ENCODE measurements at places on chromosomes 6 and 20.
A peak's percentile ranks its signal among the peaks of the same experiment; 100 is the strongest.

DNA sequence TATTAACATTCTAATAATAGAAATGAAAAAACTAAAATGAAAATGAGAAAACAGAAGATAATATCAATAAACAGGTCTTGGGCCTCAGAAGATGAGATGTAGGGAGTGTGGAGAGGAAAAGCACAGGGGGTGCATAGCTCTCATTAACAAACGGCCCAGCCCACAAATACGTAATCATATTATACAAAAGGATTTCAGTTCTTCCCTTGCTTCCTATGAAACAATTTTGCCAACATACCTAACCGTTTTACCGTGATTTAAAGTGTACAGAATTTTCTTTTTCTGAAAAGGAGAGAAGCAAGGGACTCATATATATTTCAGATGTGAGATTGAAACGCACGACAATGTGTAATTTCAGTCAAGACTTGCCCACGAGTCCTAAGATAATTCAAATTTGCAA is 136.0 kb downstream of the HFE start:
- DNase-seq: no peak

- no peak for DNase-seq
Measured at GRCh38 chr6:129494099-129494498, 215.9 kb downstream of the ARHGAP18 start.

DNA sequence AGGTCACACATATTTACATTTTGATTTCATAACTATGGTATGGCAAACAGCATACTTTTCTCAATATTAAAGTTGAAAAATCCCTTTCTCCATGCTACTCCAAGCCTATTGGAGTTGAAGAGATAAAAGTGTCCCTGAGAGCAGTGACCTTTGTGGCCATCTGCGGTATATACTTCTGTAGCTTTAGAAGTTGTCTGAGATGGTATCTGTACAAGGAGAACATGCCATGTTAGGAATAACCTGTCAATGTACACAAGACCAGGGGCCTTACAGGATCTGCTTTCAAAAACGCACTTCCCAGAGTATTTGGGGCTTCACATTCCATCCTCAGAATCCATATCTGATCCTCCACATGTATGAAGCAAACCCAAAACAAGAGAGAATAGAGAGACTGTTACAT is 226.7 kb downstream of the MEI4 start:
- no peak for DNase-seq

- DNase-seq: peak; percentile 64
Measured at GRCh38 chr6:4319981-4320683, 184.8 kb upstream of the ECI2 start.

- peak; percentile 8 for DNase-seq
Measured at GRCh38 chr6:138719011-138719635, 54.4 kb upstream of the CCDC28A start.

- DNase-seq: no peak
Measured at GRCh38 chr20:20233041-20233514, 134.8 kb upstream of the INSM1 start.

DNA sequence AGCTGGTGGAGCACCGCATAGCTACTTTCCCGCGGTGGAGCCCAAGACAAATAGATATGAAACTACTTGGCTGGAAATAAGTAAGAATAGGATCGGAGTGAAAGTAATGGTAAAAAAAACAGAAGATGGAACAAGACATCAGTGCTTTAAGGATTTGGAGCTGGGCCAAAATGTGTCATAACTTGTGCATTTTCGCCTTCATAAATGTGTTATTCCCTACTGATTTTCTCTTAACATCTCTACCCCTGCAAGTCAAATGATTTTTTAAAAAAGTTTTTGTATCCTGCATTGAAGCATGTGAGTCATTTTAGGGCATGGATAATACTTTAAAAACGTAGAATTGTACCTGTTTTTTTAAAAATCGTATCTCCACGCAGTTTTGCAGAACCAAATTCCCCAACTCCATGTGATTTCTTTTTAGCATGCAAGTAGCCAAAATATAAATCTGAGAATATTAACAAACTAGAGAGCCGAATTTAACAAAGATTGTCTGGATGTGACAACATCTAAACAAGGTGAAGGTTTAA is 882 bp upstream of the FAM184A start:
- DNase-seq: peak; percentile 75

DNA sequence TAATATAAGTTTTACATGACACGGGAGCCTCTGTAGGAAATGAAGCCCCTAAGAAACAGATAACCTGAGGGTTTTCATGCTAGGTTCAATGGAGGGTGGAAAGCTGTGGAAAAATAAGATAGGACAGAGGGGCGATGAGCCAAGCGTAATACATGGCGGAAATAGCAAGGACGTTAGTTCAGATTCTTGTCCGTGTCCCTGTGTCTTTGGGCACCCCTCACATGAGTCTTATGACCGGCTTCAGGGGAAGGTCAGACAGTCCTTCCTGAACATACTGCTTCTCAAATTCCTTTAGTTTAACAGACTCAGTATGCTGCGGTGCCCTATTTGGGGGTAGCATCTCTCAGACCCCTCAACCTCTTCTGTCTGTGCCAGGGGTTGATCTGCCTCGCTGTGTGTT is 20.8 kb downstream of the EFCAB8 start:
- DNase-seq: no peak

DNA sequence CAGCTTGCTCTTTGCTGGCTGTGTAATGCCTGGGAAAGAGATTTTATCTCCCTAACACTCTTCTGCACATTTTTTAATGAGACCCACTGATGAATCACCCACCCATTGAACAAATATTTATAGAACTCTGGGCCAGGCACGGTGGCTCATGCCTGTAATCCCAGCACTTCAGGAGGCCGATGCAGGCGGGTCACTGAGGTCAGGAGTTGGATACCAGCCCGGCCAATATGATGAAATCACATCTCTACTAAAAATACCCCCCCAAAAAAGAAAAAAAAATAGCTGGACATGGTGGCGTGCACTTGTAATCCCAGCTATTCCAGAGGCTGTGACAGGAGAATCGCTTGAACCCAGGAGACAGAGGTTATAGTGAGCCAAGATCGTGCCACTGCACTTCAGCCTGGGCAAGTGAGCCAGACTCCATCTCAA is 82.1 kb upstream of the SIRPA start:
- peak; percentile 92 for DNase-seq

DNA sequence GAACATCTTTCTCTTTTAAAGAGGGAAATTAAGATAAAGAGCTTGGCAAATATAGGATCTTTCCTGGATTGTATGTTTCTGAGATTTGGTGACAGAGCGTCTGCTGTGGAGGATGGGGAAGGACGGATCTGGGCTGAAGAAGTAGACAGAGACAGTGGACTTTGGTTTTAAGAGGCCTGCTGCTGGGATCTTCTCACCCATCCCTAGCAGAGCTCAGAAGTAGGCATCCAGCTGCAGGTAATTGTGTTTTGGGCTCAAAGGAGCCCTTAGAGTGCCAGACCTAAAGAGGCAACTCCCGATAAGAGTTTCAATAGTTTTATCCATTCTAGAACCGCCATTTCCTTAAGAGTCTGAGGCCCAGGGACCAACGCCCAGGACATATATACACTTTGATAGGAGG is 20.8 kb downstream of the LAMA2 start:
- DNase-seq: no peak

DNA sequence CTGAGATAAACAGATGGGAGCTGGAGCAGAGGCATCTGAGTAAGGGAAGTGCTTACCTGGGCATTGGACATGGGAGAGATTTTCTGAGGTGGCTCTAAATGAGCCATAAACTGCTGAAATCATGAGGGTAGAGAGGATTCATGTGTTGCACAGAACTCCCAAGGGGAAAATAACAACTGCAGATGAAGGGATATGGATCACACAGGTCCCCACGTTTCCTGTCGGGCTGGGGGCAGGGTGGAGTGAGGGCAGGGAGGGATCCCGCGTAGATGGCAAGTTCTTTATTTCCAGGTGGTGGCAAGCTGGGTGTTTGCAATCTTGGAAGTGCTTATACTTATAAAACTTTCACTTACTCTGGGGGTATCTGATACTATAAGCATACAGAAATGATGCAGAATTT is 422.6 kb upstream of the FLRT3 start:
- DNase-seq: no peak

GRCh38 chr6:56752009-56752408 is 109.3 kb upstream of the DST start:
- peak; percentile 62 for DNase-seq

- DNase-seq: no peak
Measured at GRCh38 chr6:112286010-112286409, 31.6 kb upstream of the LAMA4 start.

DNA sequence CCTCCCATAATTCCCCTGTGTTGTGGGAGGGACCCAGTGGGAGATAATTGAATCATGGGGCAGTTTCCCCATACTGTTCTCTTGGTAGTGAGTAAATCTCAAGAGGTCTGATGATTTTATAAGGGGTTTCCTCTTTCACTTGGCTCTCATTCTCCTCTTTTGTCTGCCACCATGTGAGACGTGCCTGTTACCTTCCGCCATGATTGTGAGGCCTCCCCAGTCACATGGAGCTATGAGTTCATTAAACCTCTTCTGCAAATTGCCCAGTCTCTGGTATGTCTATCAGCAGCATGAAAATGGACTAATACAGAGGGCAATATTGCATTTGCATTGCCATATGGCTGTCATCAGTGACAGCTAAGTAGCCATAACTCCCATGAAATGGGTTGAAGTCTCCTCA is 63.2 kb downstream of the ZNF217 start:
- no peak for DNase-seq

DNA sequence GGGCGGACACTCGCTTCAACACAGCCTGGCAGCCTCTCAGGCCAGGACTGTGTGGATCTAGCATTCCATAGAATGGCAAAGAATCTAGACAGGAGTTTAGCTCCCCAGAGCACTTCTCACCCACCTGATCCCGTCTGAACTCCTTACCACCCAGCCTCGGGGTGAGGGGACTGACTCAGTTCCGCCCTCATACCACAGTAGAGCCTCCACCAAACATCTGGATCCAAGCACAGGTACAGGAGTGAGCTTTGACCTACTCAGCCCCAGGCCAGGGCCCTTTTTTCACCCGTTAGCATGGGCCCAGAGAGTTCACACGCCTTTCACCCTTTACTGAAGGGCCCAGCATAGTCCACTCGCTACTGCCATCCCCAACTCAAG is 715 bp downstream of the PSMF1 start:
- no peak for DNase-seq

DNA sequence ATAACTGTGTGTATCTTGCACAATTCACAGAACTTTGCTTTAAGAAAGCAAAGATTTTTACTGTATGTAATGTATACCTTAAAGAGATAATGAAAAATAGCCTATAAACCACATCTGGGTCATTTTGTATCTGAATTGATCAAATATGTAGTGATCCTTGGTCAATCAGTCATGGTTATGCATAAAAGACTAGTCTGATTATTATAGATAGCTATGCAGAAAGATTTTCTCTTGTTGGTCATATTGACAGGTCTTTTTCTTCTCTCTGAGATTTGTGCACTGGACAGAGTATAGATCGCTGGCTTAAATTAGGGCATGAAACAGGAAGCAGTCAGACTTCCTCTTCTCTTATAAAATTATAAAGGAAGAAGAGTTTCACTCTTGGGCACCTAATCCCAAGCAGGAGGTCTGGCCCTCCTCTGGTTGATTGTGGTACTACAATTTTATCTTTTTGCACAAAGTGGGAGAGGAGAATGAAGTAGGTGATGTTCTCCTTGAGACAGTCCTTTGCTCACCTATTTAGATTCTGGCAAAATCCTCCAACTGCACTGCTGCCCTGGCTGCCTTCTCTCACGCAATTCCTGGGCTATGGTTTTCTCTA is 380.9 kb upstream of the RGS17 start:
- DNase-seq: peak; percentile 38

- peak; percentile 69 for DNase-seq
Measured at GRCh38 chr6:52566853-52567279, 10.0 kb downstream of the TRAM2 start.

GRCh38 chr20:12722091-12722490 is 286.7 kb upstream of the SPTLC3 start:
- DNase-seq: no peak

GRCh38 chr20:15236812-15237211 is 899.4 kb upstream of the FLRT3 start:
- peak; percentile 60 for DNase-seq

GRCh38 chr6:134678436-134678889 is 271.4 kb downstream of the ALDH8A1 start:
- peak; percentile 90 for DNase-seq

GRCh38 chr20:10780901-10781300 is 107.1 kb upstream of the JAG1 start:
- DNase-seq: no peak

DNA sequence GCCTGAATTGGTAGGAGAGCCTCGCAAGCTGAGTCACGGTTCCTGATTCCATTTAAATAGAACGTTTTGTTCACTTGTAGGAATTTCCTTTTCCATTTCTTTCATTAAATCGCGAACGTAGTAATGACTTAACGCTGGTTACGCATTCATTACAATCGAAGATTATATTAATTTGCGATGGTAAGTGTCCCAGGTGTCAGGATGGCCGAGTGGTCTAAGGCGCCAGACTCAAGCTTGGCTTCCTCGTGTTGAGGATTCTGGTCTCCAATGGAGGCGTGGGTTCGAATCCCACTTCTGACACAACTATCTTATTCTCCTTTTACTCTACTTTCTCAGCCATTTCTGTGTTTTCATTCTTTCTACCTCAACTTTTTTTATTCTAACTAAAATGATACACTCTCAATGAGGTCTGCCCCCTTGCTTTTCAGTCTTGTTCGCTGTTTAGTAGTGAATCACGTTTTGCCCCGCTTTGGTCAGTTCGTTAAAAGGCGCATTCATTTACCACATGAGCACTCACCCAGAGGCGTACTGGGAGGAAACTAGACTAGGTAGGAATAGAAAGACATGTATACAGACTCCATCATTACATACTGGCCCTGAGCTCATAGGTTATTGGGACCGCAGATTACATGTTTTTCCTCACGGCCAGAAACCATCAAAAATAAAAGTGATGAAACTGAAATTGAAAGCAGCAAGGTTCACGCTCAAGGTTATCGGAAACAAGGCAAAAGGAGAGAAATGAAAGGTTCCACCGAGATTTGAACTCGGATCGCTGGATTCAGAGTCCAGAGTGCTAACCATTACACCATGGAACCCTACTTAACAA is 17.3 kb upstream of the TRIM27 start:
- DNase-seq: peak; percentile 91

GRCh38 chr6:41685641-41686380 is 47.5 kb downstream of the MDFI start:
- DNase-seq: no peak

- DNase-seq: no peak
Measured at GRCh38 chr6:143370812-143371370, 79.6 kb downstream of the ADAT2 start.

- DNase-seq: no peak
Measured at GRCh38 chr6:13654496-13654895, 39.4 kb downstream of the NOL7 start.

GRCh38 chr6:89944181-89944755 is 50.0 kb downstream of the GJA10 start:
- peak; percentile 42 for DNase-seq

DNA sequence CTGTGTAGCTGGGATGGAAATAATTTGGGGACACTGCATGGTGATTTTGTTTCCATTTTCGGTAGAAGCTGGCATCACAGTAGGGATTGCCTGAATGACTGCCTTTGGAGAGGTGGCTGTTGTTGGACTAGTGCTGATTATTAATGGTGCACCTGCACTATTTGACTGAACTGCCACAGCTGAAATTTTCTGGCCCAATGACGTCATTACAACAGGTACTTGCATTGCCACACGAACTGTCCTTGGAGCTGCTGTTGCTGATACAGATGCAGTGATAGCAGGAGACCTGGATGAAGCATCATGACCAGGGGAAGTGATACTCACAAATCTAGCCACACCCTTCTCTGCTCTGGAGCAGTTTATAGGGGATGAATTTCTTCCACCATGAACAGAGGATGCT is 95.6 kb upstream of the FOXC1 start:
- no peak for DNase-seq

Measured in fibroblast of skin of scalp (primary cell).